ENCODE measurements at places on chromosomes 12 and 14.

DNA sequence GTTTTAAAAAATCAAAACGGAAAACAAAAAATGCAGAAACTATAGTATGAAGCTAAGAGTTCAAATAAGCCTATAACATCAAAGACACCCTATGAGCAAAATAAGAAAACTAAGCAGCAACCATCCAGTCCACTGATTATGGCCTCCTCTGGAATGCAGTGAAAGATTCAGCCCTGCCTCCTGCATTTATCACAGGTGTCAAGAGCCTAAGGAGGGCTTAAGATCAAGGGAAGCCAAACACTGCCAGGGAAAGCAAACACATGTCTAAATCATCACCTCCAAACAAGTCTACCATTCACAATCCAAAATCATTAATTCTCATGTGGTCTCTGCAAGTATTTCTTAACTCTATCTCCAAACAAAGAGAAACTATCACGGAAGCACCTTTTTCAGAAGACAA is 28.4 kb downstream of the SARNP start:
- no peak for DNase-seq

- peak; percentile 98 for DNase-seq
Observed at GRCh38 chr14:64762044-64763034, 58.1 kb downstream of the PLEKHG3 start.

DNA sequence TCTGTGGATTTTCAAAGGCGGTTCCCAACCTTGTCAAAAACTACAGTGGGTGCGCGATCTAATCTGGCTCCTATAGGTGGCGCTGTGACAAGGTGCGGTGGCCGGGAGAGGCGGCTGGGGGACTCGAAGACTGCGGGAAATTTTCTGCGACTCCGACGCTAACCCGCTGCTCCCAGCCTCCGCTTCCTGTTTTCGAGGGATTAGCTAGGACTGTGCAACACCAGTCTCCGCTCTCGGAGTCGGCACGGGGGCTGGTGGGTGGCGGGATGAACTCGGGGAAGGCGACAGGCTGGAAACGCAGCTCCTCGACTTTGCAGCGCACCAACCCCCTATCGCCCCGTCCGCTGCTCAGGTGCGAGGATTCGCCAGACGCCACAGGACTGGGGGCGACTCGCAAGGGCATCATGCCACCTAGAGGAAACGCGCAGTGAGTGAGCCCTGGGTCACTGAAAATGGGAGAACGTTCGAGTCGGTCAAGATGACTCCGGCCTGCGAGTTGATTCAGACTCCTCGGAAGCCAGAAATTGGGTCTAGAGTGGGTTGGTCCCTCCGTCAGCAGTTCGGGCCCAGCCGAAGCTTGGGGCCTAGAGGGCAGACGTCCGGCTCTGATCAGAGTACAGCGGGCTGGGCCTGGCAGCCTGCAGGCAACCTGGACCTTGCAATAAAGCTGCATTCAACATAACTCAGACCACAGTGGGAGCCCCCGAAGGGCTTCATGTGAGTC is 5.5 kb upstream of the PAX9 start:
- DNase-seq, result peak; percentile 58

DNA sequence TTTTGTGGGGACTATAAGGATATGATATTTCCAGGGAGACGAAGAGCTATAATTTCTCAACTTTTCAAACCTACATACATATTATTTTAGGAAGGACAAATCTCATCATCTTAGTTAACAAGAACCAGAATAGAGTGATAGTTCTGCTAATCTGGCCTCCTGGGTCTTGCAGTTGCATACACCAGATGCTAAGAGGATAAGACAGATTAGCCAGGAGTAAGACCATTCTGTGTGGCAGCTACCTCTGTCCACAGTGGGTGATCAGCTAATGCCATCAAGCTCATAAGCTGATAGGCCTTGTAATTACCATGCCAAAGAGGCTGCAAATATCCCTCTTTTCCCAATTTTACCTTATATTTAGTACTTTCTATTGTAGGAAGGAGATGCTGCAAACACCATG is 776.8 kb downstream of the NRXN3 start:
- no peak for DNase-seq

DNA sequence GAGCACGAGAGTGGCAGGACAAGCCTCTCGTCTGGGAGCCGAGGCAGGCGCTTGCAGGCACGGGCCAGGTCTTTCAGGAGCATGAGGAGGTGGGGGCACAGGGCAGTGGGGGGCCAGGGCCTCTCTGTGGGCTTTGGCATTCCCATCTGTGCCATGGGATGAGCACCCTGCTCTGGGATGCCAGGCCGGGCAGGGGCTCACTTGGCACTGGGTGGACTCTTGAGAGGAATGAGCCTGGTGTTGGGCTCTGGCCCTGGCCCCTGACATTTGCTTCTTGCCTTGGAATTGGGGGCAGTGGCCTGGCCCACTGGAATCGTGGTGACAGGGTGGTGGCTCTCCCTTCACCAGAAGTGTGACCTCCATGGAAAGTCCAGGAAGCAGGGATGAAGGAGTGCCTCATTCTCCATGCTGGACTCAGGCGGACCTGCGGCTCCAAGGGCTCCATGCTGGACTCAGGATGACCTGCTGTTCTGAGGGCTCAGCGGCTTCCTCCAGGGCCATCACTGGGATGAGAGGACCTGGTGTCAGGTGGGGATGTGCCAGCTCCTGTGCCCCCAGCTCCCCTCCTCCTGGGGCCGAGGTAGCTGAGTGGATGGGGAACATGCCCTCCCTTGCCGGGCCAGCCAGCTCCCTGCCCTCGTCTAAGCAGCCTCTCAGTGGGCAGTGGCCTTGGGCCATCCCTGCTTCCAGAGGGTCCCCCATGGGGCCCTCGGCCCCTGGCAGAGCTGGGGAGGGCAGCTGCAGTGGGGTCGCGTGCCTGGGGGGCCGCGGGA is 220.3 kb downstream of the KIF26A start:
- DNase-seq, result no peak

GRCh38 chr12:9810671-9811070 is 16.6 kb upstream of the KLRF1 start:
- DNase-seq, result no peak

DNA sequence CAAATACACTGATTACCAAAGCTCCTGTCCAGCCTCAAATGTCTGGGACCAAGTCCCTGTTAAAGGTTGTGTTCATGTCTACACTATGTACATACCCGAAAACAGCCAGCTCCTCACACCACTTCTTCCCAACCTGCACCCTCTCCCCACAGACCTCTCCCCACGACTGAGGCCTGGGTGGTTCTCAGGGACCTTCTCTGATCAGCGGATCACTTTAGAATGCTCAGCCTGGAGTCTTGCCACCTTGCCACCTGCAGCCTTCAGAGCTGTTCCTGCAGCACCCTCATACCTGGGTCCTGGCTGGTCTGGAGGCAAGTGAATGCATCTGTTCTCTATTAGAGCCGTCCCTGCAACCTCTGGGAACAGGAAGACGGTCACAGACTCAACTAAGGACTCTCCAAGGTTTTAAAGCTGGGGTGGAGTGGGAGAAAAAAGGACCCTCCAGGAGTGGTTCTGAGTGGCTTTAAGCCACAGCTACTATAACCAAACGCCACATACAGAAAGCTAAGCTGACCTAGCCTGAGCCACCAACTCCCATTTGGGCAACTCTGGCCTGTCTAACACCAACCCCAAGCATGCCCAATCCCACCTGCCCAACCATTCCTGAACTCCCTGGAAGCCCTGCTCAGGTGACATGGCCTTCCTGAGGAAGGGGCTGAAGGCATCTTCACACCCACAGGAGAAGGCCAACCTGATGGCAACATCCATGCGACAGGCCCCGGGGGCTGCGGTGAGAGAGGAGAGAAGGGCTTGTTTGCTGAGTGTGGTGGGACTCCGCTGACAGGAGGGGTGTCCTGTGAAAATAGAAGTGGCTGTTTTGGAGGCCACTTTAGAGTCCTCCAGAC is 8.6 kb downstream of the KRT2 start:
- no peak for DNase-seq

DNA sequence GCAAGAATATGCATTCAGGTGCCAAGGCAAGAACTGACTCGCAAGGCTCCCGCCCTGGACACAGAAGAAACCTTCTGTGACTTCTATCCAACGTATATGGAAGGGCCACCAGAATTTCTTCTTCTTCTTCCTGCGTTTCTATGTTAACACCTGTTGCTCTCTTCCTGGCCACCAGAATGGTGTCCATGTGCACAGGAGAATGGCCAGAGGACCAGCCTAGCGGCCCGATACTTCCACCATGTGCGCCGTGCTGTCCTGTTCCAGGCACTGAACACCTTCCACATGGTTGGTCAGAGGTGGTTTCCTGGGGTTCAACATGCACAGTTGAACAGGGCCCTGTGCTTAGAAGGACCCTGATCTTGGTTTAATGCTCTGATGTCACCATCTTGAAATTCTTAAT is 455.8 kb downstream of the BCL11B start:
- no peak for DNase-seq

DNA sequence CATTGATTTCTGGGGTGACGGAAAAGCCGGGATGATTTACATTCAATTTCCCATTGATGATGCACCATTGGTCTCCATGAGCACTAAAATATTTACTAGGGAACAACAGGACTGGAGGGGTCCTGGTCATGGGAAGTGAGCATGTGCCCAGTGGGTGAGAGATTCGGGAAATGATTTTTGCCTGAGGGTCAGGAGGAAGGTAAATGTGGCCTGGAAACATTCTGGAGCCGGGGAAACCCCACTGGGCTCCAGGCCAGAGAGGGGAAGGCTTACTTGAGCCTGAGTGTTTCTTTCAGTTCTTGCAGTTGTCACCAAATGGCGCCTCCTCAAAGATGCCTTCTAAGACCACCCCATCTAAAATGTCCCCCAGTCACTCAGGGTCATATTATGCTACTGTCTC is 532.3 kb upstream of the TBX3 start:
- DNase-seq, result no peak

DNA sequence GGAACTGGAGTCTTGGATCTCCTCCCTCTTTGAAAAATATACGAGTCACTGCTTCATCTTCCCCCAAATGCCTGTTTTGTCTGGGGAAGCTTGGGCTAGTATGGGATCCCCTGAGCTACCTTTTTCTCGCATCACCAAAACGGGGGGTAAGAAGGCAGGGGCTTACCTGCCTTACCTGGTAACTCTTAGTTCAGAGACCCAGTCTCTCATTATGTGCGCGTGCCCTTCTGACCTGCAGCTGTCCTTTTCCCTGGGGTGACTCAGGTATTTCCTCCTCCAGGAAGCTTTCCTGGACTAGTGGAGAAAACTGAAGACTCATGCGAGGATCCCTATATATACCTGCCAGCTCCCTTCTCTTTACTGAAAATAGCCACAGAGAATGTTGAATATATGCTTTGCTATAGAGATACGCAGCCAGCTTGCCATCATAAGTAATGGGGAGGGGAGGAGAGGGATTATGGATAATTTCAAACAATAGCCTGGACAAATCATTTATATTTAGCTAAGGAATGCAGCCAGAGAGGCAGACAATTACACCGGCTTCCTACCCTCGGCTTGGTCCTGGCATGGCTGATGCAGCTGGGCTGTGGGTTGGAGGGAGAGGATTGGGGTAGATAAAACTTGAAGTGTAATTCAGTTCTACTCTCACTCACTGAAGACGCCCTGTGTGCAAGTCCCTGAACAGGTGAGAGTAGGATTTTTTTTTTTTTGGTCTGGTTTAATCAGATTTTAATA is 1.1 kb downstream of the TSPAN9 start:
- DNase-seq, result no peak

DNA sequence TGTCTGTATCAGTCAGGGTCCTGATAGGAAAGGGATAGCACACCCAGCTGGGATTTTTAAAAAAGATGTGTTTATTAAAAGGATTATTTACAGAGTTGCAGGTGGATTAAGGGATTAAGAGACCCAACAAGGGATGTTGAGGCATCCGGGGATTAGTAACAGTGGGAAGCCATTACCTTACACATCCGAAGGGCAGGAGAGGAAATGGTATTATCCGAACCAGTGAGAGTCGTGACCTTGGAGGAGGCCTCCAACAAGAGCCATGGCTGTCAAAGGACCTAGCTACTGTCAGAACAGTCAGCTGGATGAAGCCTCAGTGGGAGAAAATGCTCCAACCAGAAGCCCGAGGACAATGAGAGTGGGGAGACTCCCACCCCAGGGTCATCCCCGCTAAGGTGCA is 146.3 kb upstream of the KRAS start:
- DNase-seq, result no peak

DNA sequence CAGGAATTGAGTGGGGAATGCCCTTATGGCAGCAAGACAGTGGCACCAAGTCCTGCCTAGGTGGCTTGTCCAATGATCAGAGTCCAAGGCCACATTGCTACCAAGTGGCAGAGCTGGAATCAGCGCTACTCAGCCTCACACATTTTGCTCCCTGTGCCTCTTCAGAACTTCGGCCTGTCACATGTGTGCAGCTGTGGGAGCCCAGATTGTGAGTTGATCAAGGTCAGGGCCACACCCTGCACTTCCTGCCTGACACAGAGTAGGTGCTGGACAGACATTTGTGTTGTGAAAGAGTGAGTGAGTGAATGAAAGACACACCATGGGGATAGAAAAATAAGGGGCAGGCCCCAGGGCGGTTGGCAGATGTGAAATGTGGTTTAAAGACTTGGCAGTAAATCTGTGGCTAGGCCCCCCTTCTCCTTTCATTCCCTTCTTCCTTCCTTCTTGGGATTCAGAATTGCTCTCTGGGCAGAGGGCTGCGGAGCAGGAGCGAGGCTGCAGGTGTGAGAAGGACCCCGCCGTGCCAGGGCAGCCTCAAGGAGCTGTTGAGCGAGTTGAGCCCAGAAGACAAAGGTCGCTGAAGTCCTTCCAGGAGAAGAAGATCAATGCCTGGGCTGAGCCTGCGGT is 83.5 kb downstream of the SLC25A47 start:
- DNase-seq, result no peak

- no peak for DNase-seq
Observed at GRCh38 chr12:106915635-106916026, 40.1 kb upstream of the TMEM263 start.

DNA sequence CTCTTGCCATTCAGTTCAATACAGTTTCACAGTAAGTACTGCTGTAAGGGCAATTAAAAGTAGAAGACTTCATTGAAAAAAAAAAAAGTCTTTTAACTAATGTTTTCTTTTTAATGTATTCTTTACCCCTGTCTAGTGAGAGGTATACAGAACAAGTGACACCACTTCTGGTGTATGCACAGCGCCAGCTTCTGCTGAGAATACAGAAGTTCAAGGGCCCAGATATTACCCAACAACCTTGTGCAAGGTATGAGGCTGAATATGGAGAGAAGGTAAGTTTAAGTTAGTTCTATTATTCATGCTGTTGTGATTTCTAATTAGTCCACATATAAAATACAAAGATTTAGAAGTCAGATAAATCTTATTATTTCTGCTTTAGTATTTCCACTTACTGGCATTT is 168.7 kb downstream of the CFAP54 start:
- DNase-seq, result no peak

- DNase-seq, result no peak
Observed at GRCh38 chr12:68416826-68417225, 84.7 kb upstream of the MDM1 start.

- DNase-seq, result no peak
Observed at GRCh38 chr14:60658909-60659585, 9.8 kb upstream of the SIX1 start.

GRCh38 chr12:93734784-93735183 is 57.6 kb downstream of the CRADD start:
- no peak for DNase-seq
